ENCODE measurements at places on chromosomes 5 and 9.

- no peak for DNase-seq
Observed at GRCh38 chr5:170173227-170173626, 59.6 kb upstream of the C5orf58 start.

DNA sequence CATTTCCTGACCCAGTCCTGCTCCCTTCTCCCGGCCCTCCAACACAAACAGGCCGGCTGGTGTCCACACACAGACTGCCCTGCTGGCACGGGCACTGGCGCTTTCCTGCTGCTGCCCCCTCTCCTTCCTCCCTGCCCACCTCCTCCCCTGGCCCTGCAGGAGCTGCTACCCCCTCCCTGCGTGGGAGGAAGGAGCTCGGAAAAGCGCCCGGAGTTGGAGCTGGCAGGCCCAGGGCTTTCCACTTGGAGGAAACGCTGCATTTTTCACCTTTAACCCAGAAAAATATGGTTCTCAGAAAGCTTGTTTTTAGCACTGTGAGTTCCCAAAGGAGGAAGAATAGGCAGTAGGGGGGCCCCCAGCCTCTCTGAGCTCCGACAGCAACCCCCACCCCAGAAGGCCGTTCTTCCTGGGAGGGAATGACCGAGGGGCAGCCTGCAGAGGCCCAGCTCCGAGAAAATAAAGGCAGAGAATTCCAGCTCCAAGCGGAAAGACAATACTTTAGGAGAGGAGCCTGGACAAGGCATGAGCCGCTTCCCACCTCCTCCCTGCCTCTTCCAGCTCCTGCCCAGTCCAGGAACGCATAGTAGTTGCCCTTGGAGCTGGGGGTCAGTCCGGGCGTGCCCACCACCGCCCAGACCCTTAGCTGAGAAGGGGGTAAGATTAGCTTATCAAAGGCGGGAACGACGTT lies 88.9 kb downstream of the LIFR start:
- no peak for DNase-seq

DNA sequence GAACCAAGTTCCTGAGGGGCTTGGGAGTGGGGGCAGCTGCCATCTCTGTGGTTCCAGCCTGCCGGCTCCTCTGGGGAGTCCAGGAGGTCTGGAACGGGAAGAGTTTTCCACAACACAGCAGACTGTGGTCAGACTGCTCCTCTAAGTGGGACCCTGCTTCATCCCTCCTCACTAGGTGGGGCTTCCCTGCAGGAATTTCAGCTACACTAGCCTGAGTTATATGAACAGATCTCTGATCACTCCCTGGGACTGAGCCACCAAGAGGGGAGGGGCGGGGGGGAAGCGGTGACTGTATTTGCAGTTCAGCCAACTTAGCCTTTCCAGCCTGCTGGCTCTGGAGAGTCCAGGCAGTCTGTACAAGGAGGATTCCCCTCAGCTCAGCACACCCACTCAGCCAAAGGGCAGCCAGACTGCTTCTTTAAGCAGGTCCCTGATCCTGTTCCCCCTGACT lies 19.4 kb downstream of the DTWD2 start:
- DNase-seq = no peak

GRCh38 chr5:132012371-132013005 lies 1.0 kb upstream of the ACSL6 start:
- DNase-seq = no peak

DNA sequence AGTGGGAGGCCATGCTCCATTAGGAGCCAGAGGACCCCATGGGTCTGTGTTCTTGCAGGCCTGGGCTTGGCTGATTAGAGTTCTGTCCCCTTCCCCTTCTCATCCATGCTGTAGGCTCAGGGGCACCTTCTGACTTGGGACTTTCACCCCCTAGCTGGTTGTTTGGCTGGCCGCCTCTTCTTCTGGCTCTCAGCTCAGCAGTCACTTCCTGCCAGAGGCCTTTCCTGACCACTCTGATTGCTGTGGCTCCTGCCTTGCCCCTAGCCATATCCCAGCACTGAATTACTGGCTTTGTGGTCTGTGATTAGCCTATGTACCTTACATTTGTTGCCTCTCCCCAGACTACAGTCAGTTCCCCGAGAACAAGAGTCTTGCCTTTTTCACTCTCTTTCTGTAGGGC lies 14.6 kb downstream of the ENTREP1 start:
- no peak for DNase-seq

DNA sequence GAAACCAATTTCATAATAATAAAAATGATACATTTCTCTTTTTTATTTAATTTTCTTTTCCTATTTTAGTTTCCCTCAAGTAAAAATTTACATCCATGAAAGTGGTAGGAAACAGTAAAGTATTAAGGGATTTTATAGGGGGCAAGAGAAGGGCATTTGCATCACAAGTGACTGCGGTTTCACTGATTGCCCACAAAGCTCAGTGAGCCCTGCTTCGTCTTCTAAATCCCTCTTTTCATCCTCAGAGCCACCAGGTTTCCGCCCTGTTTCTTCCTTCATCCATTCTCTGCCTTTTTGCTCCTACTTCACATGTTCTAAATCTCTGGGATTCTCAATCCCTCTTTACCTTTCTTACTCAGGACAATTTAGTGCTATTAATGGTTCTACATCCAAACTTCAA lies 491.4 kb downstream of the LRRC70 start:
- no peak for DNase-seq

GRCh38 chr5:891837-892393 lies 686 bp downstream of the BRD9 start:
- no peak for DNase-seq

DNA sequence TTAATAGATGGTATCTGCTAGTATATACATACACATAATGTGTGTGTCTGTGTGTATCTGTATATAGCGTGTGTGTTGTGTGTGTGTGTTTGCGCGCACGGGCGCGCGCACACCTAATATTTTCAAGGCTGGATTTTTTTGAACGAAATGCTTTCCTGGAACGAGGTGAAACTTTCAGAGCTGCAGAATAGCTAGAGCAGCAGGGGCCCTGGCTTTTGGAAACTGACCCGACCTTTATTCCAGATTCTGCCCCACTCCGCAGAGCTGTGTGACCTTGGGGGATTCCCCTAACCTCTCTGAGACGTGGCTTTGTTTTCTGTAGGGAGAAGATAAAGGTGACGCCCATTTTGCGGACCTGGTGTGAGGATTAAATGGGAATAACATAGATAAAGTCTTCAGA lies 757 bp downstream of the FXN start:
- peak; percentile 32 for DNase-seq

DNA sequence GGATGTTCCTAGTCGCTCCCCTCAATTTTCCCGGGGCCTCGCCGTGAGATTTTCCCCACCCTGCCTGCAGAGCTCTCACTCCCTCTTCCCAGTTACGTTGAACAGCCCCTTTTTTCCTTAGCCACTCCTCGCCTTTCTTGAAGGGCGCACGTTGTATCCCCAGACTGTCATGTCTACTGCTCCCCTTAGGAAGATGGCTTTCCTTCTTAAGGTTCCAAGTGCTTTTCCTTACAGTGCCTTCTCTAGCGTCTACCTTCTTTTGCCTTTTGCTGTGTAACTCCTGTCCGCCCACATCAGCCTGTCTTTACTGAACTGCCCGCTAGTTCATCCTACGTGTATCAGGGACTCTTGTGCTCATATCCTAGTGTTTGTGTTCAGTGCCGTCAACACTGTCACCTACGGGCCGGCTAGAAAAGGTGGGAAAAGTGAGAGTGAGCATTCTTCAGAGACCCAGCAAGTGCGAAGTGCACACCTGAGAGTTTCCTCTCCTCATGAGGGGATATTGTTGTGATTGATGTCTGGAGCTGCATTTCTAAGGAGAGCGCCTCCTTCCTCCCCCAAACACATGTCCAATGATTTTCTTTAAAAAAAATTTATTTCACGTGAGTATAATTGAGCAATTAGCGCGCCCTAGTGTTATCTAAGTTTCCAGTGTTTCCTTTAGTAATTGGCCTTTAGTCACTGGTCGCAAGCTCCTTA lies 764 bp downstream of the CAMLG start:
- DNase-seq = peak; percentile 39

- no peak for DNase-seq
Observed at GRCh38 chr9:10059044-10059443, 553.8 kb downstream of the PTPRD start.

DNA sequence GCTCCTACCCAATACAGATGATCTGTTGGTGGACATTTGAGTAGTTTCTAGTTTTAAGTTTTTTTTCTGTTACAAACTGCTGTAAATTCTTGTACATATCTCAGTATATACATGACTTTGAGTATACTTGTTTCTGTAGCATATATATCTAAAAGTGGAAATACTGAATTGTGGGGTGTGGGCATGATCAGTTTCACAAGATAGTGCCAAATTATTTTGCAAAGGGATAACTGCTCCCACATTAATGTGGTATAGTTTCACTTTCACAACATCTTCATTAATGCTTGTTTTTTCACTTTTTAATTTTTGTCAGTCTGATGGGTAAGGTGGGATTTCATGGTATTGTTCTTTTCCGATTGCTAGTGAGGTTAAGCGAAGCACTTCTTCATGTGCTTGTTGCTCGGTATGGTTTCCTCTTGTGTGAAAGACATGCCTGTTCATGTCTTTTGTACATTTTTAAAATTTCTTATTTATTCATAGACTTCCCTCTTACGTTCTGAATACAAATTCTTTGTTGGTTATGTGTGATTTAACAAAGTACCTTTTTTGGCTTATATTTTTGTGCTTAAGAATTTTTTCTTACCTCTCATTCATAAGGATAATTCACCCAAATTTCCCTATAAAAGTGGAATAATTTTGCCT lies 103.5 kb downstream of the CDC42SE2 start:
- no peak for DNase-seq

DNA sequence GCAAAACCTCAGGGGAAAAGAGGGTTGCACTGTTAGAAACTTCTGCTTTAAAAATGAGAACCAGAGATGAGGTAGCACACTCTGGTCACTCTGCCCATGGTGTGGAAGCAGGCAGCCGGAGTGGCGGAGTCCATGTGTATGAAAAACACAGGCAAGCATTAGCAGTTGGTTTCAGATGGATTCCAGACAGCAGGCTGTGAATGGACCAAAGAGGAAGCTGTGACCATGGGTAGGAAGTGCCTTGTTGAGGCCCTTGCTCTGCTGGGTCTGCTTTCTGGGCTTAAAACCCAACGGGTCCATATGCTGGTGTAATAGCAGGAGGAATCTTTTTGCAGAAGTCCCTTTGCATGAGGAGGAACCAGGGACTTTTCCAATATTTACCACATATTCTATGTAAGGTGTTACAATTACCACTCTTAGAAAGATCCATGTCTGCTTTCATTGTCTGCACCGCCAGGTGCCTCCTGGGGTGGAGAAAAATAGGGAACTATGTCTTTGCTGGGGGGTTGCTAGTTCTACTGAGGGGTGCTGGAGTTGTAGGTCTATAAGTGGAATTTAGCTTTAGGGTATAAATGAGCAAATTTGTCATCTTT lies 77.0 kb downstream of the ANKRD55 start:
- no peak for DNase-seq

GRCh38 chr9:31185831-31186230 lies 1198.6 kb upstream of the ACO1 start:
- no peak for DNase-seq

- DNase-seq = no peak
Observed at GRCh38 chr9:114319147-114319546, 3.8 kb upstream of the ORM1 start.

DNA sequence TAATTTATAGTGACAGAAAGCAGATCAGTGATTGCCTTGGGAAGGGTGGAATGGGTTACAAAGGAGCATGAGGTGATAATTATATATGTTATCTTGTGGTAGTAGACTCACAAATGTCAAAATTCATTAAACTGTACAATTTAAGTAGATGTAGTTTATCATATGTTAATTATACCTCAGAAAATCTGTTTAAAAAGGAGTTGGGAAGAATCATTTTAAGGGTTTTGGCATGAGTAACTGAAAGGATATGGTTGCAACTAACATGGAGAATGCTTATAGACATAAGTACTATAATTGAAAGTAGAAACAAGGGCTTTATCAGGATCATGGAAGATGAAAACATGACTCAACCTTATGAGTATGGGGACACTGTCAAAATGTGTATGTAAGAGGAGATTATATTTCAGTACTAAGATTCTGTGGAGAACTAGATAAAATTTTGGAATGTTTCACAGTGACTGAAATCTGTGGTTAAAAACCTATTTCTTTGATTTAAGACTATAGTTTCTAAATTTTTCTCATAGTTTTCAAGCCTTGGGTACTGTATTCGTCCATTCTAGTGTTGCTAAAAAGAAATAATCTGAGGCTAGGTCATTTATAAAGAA lies 73.3 kb downstream of the FCHO2 start:
- DNase-seq = no peak

- no peak for DNase-seq
Observed at GRCh38 chr9:61667559-61668121, 477.8 kb downstream of the SPATA31A7 start.

DNA sequence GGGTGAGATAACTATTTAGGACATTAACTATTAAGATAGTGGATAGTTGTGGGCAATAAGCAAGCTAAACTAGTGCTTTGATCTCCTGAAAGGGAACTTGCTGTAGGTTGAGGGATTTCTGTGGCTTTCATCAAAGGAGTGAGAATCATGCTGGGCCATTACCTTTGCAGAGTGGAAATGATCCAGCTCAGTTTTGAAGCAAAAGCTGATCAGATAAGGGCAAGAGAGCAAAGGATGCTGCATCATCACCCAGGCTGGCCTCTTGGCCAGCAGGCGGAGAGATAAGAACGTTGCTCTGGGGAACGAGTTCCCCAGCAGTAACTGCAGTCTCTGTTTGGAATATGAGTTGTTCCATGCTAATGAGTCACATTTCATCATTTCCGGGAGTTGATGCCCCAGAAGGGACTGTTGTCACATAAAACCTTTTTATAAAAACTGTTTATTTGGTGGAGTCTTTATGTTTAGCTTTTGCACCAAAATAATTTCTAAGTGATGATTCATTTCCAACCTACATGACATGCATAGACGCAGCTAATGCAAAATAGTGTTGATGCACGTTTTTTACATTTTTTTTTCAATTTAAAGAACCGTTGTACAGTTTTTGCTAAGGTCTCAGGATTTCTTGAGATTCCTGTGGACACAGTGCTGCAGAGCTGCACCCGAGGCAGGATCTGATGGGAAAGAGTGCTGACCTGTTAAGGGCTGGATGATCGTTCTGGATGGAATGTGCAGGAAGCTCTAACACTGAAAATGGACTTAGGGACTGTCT lies 99.3 kb downstream of the ACTBL2 start:
- peak; percentile 78 for DNase-seq

- DNase-seq = no peak
Observed at GRCh38 chr5:121762426-121762825, 89.3 kb upstream of the FTMT start.

GRCh38 chr9:125545845-125546244 lies 161.2 kb downstream of the MAPKAP1 start:
- no peak for DNase-seq

- DNase-seq = no peak
Observed at GRCh38 chr5:180865981-180866695, 5.1 kb upstream of the ZFP62 start.

DNA sequence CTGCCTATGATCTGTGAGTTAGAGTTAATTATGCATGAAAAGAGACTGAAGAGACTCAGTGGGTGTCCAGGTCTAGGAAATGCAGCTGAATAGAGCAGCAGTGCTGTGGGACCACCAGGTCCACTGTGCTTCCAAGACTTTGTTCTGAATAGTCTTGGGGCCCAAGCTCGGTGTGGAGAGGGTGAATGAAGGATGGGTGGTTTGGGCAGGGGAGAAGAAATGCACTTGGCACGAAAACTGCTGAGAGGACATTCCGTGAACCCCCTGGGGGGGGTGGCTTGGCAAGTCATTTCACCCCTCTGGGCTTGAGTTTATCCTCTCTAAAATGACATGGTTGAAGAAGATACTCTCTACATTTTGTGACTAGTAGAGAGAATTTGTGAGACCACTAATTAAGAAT lies 36.0 kb upstream of the GOLPH3 start:
- DNase-seq = no peak

Data from T-helper 2 cell treated with Interferon-gamma antibody and Interleukin-4, amounts not matched to agents 5 μg/mL and 100 μg/mL, for 36 hours (primary cell).